ENCODE measurements at places on chromosomes 4 and X.

DNA sequence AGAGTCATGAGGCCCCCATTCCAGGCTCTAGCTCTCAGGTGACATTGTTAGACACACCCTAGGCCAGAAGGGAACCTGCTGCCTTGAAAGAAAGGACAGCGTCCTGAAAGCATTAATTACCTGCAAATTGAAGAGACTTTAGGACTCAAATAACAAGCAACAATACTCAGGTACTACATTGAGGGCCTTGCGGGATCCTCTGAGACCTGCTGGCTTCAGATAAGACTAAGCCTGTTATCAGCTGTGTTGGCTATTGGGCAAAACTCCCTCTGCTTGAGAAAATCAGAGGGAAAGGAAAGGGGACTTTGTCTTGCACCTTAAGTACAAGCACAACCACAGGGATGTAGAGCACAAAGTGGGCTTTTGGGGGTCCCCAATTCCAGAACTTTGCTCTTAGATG lies 45.9 kb upstream of the DACH2 start:
- DNase-seq: no peak

GRCh38 chr4:61211781-61212180 lies 11.7 kb downstream of the ADGRL3 start:
- no peak for DNase-seq

- DNase-seq: peak; percentile 72
Observed at GRCh38 chr4:7434766-7435150, at the start of gene PSAPL1. PSAPL1 (minus strand) TSS chr4:7434930; CDS start chr4:7434879, 51 bp downstream.

DNA sequence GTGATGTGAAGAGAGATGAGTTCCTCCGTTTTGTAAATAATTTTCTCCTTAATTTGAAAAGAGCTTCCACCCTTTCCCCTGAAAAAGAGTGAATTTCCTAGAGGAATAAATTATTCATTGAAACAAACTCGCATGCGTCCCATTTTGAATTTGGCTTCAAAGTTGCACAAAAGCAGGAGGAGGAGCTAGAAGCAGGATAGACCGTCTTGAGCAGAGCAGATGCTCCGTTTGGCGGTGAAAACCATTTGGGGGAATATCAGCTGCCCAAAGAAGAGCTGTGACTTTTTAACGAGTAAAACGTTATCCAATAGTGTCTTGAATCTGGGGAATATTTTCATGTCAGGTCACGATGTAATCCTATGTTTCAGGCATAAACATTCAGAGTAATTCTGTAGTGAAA lies 42.0 kb downstream of the FAM149A start:
- DNase-seq: no peak

- DNase-seq: no peak
Observed at GRCh38 chrX:154648931-154649330, 4.4 kb downstream of the CTAG2 start.

GRCh38 chr4:110107866-110108265 lies 90.5 kb downstream of the ELOVL6 start:
- DNase-seq: no peak

All from M059J (cell line).